ENCODE measurements at places on chromosomes 3 and 15.

DNA sequence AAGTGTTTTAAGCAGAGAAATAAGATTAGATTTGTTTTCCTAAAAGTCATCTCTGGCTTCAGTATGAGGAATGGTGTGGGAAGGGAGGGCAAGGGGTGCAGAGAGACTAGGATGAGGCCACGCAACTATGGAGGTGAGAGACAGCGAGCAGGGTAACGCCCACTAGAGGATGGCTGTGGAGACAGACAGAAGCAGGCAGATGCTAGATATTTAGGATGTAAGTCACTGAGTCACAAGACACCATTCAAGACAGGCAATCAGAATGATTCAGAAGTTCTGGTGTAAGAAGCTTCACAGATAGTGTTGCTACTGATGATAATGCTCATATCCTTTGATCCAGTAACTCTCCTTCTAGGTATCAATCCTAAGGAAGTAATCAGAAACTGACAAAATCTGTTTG lies 19.1 kb downstream of the HSPBAP1 start:
- no peak for DNase-seq

GRCh38 chr15:27167738-27168137 lies 196.8 kb downstream of the GABRG3 start:
- DNase-seq, result no peak

- DNase-seq, result no peak
These were observed 627.5 kb upstream of the LMCD1 start for GRCh38 chr3:7874116-7874515.

GRCh38 chr3:129312671-129313414 lies 34.2 kb downstream of the HMCES start:
- no peak for DNase-seq

DNA sequence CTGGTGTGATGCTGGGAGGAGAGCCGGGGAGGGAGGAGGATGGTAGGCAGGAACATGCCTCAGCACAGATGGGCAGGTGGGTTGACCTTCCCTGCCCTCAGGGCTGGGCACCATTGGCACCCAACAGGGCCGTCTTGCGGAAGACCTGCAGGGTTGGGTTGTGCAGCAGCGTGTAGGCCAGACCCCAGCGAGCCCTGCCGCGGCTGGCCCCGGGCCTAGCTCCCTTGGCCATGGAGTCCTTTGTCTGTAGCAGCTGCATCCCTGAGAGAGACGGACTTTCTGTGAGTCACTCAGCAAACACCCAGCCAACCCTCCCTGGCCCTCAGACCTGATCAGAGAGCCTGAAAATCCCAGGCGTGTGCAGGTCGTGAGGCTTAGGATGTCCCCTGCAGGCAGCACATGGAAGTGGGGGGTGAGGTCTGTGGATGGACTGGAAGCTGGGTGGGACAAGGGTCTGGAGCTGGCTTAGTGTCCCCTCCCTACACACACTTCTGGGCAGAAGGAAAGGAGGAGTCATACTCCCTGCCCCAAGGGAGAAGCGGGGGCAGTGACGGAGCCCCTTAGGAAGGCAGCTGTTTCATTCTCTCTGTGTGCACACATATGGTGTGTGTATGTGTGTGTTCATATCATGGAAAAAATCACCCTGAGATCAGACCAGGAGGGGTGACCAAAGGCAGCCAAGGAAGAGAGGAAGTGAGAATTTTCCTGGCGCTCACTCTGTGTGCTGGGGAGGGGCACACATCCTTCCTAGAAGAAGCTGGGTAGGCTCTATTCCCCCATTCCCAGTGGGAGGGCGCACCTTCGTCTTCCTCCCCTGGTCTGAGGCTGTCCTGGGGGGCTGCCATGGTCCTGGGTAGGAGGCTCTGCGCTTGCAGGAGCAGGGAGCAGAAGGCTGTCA lies 6.7 kb downstream of the ISLR start:
- DNase-seq, result no peak

- no peak for DNase-seq
These were observed 69.9 kb downstream of the PTPRG start for GRCh38 chr3:61631108-61631769.

DNA sequence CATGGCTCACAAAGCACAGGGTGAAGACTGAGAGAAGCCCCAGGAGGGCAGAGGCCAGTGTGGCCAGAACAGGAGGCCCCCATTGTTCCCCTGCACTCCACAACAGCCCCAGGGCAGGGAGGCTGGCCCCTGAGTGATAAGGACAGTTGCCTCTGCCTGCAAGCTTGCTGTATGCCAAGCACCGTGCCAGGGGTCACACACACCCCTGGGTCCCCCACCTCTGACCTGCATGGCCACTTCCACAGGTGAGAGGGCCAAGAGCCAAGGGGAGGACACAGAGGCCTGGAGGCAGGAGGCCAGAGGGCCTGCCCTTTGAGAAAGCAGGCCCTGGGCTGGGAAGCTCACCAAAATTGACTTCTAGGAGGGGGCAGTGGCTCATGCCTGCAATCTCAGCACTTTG lies 23.7 kb downstream of the ATRIP start:
- DNase-seq, result peak; percentile 34

- peak; percentile 50 for DNase-seq
These were observed 61.6 kb upstream of the RYK start for GRCh38 chr3:134312072-134312872.

- DNase-seq, result no peak
These were observed 1178.7 kb upstream of the GBE1 start for GRCh38 chr3:82940124-82940523.

Data from NCI-H146 (cell line).